ENCODE measurements at places on chromosomes 12 and 14.

DNA sequence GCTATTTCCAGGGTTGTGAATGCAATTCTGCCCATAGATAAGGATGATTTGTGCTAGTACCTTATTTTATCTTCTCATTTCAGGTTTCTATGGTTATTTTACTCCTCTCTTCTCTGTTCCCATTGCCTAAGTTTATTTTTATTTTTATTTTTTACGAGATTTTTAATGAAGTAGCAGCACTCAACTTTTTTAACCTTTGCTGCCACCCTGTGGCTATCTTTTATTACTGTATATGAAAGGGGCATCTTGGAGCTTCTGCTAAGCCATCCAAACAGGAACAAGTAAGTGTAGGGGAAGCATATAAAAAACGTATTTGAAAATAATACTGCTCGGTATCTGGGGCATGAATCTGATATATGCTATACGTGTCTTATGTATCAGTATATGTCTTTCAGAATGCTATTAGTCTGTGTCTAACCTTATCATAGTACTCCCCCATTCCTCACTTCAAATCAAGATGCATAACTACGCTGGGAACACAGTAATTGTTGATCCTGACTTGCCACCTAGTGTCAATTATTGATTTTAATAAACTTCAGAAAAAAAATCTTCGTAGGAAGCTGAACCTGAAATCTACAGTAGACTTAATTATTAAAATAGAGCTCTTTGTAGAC is 60.3 kb downstream of the KLRG1 start:
- no peak for DNase-seq

- peak; percentile 6 for DNase-seq
Observed at GRCh38 chr12:118645219-118645618, 268.9 kb downstream of the SUDS3 start.

DNA sequence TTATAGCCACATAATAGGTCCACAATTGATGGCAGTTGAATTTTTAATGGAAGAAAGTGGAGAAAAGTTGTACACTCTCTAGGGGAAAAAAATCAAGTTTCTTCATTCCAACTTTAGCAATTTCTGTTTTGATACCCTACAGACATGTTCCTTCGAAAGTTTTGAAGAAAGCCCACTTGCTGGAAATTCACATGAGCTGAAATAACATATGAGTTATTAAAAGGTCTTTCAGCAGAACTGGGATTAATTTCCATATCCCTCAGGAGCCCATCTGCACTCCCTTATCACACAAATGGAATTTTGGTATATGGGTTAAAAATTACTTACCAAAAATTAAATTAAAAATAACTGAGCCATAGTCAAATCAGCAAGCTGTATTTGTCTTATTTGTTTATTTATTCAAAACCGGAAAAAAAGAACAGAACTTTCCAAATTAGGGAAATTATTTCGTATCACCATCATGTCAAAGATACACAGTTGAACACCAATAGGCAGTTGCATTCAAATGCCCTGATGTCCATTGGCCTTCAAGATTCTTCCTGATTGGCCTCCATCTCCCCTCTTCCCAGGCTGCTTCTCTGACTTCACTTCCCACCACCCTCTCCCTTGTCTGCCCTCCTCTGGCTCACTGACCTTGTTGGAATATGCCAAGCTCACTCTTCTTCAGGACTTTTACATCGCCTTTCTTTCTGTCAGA is 445.5 kb downstream of the EGLN3 start:
- no peak for DNase-seq

GRCh38 chr12:89878950-89879349 is 170.3 kb upstream of the ATP2B1 start:
- no peak for DNase-seq

DNA sequence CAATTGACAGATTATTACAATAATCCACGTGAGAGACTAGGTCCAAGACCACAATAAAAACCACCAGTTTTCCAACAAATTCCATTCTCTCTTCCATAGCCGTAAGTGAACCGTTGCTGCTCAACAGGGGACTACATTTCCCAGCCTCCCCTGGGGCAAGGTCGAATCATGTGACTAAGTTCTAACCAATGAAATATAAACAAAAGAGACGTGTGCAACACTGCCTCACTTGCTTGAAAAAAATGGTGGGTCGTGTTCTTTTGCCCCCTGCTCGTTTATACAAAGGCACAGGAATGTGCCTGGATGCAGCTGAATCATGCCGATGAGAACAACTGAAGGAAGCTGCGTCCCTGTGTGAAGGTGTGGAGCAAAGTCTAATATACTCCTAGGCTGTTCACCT is 51.1 kb downstream of the HSPB8 start:
- DNase-seq: no peak

DNA sequence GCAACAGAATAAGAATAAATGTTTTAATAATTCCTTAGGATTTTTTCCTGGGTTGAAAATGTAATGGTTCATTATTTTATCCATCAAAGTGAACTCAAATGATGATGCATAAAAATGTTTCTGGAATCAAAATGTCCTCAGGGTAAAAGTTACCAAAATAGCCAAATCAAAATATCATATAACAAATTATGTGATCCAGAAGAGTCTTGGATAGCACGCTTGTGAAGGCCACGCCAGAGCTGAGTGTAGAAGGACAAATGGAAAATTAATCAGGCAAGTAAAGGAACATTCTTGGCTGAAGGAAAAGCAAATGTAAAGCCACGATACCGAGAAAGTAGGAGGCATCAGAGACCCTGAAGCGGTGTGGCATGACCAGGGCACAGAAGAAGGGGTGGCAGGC is 169.2 kb downstream of the CAPZA3 start:
- DNase-seq: no peak

- DNase-seq: no peak
Observed at GRCh38 chr12:104223712-104224111, 8.1 kb downstream of the TXNRD1 start.

GRCh38 chr14:74951443-74952179 is 3.8 kb downstream of the PGF start:
- no peak for DNase-seq

GRCh38 chr12:94792693-94793092 is 142.3 kb upstream of the TMCC3 start:
- DNase-seq: no peak

DNA sequence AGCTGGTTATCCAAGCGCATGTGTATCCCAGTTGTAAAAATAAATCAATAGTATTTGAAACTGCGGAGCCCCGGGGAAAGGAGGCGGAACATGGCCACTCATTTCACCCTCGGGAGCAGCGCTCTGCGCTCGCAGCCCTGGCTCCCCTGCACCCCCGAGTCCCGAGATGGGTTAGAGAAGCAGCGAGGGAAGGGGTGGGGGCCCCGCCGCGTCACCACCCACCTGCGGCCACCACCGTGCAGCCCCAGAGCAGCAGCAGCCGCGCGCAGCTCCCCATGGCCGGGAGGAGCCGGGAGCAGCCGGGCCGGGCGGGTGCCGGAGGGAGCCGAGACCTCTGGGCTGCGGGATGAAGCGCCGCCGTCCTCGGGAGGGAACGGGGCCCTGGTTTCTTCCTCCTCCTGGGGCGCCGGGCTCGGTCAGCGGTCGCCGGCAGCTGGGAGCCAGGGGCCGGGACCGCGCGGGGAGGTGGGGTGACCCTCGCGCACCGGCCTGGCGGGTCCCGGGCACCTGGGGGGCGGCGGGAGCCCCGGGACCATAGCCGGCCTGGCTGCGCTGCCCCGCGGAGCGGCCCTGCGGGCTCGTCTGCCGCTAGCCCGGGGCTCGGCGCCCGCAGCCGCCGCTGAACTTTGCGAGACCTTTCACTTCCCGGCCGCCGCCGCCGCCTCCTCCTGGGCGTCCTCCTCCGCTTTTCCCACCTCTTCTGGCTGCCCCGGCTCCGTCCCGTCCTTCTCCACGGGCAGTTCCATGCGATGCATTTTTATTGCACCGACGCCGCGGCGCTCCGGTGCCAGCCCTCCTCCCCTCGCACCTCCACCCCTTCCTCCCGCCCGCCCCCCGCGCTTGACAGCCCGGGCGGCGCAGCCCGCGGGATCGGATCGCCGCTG is at the start of gene NTN4:
Gene NTN4 (minus strand): TSS at position 732 of the 884 bp plus-strand sequence. CDS start 455 bp downstream, at position 277.
- peak; percentile 42 for DNase-seq

All from stimulated activated naive CD8-positive, alpha-beta T cell treated with anti-CD3 and anti-CD28 coated beads, Interleukin-15, Interleukin-2, amounts not matched to agents 100 U/mL and 50 U/mL, for 24 hours (primary cell).